ENCODE measurements at places on chromosomes 7 and 10. TPM values are rescaled to one million over a fixed set of nuclear protein-coding genes. Genes with fewer than 3 reads are reported as not detected.

GRCh38 chr7:104878577-104878976 is 135.4 kb upstream of the KMT2E start:
- no peak for DNase-seq

Gene CALCR
- not detected for total RNA-seq

Gene TRIM50
- total RNA-seq = not detected

DNA sequence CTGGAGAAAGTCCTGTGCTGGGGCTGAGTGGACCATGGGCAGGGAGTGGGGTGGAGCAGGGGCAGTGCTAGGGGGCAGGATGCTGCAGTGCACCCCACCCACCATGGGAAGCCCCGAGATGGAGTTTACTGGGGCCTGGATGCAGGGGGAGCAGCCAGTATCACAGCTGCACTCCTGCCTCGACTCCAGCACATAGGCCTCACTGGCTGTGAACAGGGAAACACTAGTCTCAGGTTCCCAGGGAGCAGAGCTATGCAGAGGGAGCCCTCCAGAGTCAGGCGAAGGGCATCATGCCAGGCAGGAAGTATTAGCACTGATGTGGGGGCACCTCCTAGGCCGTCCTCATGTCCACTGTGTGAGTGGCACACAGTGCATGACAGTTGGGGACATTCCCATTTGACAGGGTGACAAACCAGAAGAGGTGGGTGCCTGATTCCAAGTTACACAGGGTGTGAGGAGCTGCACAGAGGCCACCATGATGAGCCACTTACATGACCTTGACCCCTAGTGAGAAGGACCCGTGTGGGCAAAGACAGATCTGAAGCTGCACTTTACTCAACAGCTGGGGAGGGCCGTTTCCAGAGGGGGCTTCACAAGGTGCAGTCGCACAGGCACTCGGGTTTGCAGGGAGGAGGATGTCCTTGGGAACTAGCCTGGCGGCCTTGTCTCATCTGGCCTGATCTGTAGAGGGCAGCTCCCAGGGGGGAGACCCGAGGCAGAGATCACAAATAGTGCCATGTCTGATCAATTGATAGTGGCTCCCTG is 69.9 kb upstream of the LRRC4 start:
- DNase-seq = no peak

DNA sequence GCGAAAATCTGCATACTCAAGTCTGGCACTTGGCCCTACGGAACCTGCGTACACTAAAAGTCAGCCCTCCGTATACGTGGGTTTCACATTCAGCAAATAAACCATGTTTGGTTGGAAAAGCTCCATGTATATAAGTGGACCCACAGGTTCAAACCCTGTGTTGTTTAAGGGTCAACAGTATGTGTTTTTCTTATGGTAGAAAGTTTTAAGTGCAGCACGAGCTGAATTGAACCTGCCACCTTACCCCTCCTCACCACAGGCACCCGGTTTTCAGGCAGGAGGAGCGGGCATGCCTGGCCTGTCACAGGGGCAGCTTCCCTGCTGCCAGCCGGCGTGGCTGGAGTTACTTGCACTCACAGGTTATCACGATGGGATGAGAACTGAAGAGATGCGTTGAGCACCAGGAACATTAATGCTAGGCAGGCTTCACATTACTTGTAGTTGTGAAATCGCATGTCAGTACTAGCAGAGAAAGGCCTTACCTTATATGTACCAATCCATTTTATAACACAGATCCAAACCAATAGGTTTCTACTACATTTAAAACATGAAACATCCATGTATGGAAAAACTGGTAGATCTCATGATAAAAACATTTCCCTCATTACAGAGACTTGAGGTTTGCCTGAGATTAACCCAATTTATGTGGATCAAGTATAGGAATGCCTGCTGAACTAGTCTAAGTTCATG is 12.9 kb downstream of the INSIG1 start:
- no peak for DNase-seq

Gene NSUN5
- total RNA-seq = 37.5 TPM

GRCh38 chr7:5360971-5361370 is 62.7 kb downstream of the TNRC18 start:
- no peak for DNase-seq

Gene MMD2
- 0.47 TPM for total RNA-seq

DNA sequence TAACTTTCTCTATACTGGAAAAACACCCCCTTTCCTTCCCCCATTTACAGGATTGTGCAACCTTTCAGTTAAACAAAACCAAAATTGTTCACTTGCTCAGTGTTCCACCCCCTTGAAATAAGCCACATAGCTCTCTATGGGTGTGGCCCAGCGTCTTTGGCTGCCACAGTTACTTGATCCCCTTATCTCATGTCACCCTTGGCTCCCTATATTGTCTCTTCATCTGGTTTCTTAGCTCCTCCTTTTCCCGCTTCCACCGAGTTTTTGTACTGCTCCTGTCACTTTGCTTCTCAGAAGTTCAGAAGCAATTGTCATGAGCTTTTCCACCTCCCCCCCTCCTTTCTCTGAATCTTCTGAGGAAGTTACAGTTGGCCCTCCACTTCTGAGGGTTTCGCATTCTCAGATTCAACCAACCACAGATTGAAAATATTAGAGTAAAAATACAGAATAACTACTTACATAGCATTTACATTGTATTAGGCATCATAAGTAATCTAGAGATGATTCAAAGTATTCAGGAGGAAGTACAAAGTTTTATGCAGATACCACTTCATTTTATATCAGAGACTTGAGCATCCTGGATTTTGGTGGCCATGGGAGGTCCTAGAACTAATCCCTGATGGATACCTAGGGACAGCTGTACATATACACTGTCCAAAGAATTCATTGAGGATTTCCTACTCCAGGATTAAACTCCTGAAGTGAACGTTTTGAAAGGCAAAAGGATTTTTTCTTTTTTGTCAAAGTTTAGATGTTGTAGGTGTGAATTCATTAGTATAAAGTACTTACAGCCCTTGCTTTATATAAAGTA is 60.4 kb downstream of the ADD3 start:
- no peak for DNase-seq

DNA sequence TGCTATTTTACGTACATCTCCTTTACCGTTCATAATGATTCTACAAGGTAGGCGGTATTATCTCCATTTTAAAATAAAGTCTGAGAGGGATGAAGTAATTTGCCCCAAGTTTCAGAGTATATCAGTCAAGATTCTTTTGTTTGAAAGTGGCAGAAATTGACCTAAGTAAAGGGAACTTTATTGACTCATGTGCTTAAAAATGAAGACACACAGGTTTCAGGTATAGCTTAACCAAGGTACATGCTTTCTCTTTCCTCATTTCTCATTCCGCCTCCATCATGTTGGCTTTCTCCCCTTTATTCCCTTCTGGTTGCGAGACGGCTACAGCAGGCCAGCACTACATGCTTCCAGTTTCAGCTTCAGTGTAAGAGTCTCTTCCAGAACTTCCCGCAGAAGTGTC is 77.5 kb downstream of the NOC3L start:
- DNase-seq = no peak

Gene HYAL4
- not detected for total RNA-seq

DNA sequence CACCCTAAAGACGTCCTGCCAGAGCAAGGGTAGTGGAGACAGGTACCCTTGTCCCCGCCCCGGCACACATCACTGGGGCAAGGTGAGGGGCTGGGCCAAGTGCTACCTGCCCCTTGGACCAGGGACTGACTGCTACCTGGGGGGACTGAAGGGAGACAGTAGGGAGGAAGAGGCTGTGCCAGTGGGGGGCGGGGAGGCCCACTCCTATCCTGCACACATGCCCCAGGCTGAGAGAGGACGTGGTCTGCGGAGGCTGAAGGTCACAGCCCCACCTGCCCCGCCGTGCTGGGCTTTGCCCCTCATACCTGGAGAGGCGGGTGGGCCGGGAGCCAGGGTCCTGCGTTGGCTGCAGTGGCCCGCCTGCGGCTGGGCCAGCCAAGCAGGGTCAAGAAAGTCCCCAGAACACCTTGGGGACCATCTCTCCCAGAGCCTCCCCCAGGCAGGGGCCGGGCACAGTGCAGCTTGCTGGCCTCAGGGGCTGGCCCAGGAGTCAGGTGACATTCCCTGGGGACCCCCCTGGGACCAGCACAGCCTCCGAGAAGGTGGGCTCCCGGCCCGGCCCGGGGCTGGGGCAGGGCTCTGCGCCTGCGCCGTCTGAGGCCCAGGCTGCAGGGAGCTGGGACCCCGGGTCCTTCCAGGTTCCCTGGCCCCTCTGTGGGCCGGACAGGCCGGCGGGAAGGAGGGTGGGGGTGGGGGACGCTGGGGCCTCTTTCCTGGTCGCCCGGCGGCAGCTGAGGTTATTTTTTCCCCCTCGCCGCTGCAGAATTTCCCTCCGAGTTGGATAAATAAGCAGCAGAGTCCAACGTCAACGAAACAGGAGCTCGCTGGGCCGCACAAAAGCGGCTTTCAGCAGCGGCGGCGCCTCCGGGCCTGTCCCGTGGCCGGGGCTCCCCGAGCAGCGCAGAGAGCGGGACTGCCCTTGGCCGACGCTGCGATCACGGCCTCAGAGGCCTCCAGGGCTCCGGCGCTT is 9.8 kb upstream of the FZD9 start:
- no peak for DNase-seq

DNA sequence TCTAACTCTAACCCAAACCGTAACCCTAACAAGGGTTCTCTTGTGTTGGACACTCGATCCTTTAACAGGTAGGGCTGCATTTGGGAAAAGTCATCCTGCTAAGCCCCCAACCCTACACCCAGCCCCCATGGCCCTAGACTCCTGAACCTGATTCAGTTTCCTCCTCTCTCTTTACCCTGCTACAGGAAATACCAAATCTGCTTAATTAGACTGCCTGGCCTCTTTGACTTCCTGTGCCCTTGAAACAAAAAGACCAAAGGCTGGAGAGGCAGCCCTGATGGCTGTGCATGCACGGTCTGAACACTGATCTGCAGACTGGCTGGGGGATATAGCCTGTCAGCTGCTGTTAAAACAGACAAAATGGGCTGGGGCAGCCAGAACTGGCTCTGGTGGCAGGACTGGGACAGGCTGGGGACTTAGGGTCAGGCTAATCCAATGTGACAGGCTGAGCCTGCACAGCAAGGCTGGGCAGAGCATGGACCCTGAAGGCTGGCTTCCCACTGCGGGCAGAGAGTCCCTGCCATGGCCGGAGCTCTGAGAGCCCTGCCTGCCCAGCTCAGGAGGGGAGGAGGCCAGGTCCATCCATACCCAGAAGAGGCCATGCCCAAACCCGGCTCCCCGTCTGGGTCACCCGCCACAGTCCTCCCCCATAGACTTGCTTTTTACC is 51.0 kb upstream of the MSMB start:
- DNase-seq = no peak
